ENCODE measurements at places on chromosomes 4 and X.

DNA sequence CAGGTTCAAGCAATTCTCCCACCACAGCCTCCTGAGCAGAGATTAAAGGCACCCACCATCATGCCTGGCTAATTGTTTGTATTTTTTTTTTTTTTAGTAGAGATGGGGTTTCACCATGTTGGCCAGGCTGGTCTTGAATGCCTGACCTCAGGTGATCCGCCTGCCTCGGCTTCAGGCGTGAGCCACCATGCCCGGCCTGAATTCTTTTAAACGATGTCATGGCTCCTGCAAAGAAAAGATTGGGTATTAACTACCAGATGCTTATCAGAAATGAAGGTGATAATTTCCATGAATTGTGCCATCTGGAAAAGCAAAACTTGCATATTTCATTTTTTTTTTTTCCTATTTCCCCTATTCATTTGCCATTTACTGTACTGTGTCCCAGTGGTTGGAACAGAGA is 195.7 kb upstream of the IGFBP7 start:
- DNase-seq = no peak

DNA sequence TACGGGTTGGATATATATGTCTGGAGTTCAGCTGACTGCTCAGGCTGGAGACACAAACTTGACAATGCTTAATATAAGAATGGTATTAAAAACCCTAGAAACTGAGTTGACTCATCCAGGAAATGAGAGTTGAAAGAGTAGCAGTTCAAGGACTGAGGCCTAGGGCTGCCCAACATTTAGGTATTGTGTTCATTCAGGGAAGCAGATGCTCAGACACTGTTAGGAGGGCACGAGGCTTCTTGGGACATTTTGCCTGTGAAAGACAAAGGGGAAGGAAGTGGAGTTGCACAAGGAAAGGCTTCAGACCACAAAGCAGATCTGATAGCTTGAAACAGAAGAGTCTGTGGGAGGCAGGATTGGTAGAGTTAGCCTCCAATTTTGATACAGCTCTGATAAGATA is 52.0 kb upstream of the HS3ST1 start:
- DNase-seq = no peak

DNA sequence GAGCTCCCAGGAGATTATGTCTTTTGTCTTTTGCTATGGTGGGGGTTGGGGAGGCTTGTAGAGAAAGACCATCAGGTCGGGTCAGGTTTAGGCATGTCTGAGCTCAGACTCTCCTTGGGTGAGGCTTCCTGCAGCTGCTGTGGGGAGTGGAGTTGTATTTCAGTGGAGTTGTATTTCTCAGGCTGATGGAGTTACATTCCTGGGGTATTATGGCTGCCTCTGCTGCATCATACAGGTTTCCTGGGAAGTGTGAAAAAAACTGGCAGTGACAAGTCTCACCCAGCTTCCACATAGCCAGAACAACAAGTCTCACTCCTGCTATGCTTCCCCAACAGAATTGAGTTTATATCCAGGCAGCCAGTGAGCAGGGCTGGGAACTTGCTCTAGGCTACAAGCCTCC is 119.3 kb downstream of the VSIG4 start:
- DNase-seq = no peak

DNA sequence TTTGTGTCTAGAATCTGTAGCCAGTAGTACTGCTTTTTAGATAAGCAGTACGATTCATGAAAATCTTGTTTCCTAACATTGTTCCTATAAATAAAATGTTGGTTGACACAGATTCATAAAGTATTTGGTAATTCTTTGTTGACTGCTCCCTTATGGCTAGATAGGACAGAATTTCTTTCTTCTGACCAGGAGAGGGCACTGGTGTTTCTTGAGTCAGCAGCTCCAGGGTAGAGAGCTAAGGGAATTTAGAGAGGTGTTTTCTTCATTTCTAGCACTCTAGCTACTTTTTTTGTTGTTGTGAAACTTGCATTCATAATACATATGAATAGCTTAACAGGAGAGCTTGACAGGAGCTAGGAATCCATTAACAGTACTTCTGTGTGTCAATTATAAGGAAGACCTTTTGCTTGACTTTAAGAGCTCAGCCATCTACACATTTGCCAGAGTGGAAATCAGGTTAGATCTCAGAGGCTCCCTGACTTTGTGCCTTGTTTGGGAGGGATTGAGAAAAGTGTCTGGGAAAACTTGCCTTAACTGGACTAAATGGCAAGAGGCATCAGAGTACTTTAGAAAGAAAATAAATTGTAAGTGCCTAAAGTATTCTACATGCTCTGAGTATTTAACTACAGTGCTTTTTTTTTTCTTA is 756.1 kb downstream of the SH3BGRL start:
- no peak for DNase-seq

DNA sequence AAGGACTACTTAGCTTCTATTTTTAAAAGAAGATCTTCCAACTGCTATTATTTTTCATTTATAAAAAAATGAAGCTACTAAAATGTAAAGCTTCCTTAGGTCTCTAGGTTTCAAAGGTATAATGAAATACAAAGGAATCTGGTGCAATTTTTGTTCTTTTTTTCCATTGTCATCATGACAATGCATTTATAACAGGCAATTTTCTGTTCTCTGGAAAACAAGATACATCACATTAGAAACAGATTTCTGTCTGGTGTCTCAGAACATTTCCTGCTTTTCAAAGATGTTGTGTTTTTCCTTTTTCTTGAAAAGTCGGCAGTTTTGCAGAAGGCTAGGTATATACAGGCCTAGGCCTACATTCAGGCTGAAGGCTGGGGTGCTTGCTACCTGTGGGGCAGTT is 63.6 kb upstream of the ATP8A1 start:
- DNase-seq = no peak

DNA sequence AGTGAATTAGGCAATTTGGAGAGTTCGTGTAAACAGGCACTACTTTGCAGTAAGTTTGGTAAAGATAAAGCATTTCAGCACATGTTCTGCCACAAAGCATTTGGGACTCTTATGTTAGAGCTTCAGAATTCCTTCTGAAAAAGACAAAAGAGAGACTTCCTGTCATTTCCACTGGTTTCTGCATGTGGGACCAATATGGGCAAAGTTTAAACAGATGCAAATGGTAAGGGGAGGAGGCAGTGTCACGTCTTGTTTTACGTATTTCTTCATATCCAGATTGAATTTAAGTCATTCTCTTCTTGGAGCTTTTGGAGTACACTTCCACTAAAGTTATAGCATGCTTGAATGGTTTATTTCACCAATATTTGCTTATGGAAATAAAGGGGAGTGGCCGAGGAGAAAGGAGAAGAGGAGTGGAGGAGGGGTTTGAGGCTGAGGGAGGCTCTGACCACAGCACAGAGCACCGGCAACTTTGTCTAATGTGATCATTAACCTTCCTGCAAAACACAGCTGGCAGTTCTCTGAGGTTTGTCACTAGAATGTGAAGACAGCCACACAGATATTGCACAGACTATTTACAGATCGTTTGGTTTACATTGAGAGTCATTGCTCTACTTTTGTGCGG is at the start of gene APELA:
APELA (plus strand) TSS at position 479 of the 625 bp plus-strand sequence. CDS start 154 bp downstream, outside the sequence.
- DNase-seq = no peak

- DNase-seq = no peak
Observed at GRCh38 chr4:110629780-110630687, 7.2 kb upstream of the PITX2 start.

DNA sequence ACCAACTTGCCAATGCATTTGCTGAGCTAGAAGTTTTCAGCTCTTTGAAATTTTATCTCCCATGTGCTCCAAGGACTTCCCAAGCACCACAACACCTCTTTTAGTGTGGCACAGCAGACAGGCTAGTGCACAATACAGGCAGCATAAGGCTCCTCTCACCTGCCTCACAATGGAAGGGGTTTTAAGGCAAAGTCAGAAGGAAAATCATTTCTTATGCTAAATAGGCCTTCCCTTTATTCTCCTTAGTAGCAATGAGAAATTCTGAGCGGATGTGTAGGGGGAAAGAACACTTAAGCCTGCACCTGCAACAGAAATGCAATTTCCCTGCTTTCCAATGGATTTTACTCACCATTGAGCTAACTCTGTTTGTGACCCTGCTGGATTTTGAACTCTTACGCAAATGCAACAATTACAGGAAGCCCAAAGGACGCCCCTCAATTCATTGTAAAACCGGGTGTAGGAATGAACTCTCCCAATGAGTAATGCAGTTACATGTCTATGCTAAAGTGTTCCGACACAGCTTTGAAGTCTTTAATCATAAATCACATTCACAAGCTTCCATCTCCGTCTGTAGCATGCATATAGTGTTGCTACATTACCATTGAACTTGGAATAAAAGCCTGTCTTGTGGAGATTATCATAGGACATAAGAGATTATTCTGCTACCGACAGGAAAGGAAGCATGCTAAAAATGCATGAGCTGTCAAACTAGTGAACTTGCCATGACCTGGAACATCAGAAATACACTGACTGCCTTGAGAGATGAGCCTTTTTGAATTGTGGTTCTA is 1084.9 kb downstream of the RPA4 start:
- no peak for DNase-seq

- DNase-seq = no peak
Observed at GRCh38 chr4:57691370-57691769, 581.2 kb upstream of the IGFBP7 start.

DNA sequence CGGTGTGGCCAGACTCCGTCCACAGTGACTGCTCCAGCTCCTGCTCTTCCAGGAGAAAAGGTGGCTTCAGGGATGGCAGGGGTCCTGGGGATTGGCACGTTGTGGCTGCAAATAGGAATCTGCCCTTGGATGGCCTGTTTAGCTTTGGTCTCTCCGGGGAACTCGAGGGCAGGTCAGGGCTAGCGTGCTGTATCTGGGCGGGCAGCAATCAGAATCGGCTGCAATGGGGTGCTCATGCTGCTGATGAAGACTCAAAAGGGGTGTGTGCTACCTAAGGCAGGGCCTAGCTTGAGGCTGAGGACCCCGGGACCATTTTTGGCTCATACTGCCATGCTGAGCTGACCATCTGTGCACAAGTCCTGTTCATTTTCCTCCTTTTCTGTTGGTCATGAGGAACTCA is 51.3 kb downstream of the RGS12 start:
- DNase-seq = no peak

DNA sequence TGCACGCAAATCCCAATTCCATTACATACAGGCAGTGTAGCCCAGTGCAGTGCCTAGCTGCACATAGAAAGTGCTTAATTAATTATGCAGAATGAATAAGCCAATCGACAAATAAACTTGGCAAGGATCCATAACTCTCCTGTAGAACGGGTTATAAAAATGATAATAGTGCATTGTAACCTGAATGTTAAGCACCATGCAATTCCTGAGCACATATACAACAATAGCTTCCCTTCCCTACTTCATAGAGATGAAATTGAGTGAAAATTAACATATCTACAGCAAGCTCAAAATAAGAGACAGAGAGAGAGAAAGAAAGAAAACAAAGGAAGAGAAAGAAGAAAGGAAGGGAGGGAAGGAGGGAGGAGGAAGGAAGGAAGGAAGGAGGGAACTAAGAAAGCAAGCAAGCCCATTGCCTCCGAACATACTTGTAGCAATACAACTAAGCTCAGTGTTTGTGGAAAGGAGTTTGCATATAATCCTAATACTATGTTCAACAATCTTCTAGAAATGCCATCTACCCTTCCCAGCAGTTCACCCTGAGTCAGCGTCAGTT is 1074.0 kb upstream of the LCORL start:
- no peak for DNase-seq

DNA sequence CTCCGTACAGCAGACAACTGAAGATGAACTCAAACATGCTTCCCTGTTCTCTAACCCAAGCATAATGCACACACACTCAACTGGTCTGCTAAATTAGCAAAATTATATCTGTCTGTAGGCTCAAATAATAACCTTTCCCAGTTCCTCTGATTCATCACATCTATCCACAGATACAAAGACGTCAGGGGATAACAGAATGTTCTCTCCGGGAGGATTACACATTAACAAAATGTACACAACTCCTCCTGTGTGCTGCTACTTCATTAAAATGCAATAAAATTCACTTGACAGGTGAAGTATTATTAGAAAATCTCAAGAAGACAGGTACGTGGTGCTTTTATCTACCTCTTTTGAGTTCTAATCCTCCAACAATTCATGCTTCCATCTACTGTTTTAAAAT is 57.4 kb downstream of the FAT1 start:
- no peak for DNase-seq

GRCh38 chr4:125833-126232 is 1.5 kb downstream of the ZNF718 start:
- DNase-seq = no peak

DNA sequence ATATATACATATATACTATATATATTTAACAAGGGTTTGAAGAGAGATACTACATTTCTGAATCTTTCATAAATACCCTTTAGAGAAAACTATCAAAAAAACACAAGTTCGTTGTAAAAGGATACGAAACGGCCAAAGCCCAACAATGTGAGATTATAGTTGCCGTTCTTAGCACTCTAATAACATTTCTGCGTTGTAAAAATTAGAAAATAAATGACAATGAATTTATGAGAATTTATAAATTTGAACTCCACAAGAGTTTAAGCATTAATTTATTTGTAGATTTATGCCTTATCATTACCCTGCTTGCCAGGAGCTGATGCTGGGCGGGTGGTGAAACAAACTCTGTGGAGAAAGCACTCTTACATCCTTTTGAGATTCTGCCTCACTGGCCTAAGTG is 1.1 kb downstream of the WDR17 start:
- DNase-seq = no peak

GRCh38 chr4:163941221-163941905 is 446.9 kb downstream of the TMA16 start:
- DNase-seq = no peak

GRCh38 chr4:40842725-40843423 is 93.1 kb downstream of the NSUN7 start:
- DNase-seq = no peak

- DNase-seq = no peak
Observed at GRCh38 chr4:186015212-186015817, 53.6 kb upstream of the TLR3 start.

DNA sequence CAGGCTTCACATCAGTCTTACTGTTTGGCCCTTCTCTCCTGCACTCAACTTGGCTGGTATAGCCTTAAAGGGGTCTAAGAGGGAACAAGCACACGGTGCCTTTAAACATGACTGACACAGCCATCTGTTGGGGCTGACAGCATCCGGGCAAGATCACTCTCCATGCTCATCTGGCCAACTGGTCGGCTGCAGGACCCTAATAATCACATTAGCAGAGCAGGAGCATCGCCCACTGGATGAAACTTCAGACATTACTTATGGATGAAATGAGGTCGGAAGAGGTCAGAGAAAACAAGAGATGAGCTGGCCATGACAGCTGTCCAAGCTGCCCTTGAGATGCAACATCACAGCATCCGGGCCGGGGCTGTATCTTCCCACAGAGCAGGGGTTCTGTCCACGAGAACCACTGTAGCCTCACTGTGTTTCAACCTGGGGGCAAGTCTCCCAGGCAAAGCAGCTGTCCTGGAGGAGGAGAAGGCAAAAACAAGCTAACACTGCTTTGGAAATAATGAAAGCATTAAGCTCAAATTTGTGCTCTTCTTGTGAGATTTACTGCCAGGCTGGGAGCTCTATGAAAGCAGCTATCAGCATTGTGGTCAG is 94.4 kb upstream of the TTC29 start:
- no peak for DNase-seq

GRCh38 chr4:53781629-53782457 is 190.6 kb upstream of the LNX1 start:
- no peak for DNase-seq

- no peak for DNase-seq
Observed at GRCh38 chrX:103718120-103718519, 7.4 kb downstream of the TMEM31 start.

All from activated CD8-positive, alpha-beta memory T cell treated with anti-CD3 and anti-CD28 coated beads for 1 hour (primary cell).